ENCODE measurements at places on chromosomes 3 and 15.

- peak; percentile 63 for DNase-seq
Observed at GRCh38 chr15:52164631-52165265, 26.4 kb downstream of the GNB5 start.

GRCh38 chr3:49026536-49026935, 2.7 kb downstream of the IMPDH2 start:
- no peak for DNase-seq

- DNase-seq: no peak
Observed at GRCh38 chr3:25381083-25381482, 47.0 kb upstream of the RARB start.

DNA sequence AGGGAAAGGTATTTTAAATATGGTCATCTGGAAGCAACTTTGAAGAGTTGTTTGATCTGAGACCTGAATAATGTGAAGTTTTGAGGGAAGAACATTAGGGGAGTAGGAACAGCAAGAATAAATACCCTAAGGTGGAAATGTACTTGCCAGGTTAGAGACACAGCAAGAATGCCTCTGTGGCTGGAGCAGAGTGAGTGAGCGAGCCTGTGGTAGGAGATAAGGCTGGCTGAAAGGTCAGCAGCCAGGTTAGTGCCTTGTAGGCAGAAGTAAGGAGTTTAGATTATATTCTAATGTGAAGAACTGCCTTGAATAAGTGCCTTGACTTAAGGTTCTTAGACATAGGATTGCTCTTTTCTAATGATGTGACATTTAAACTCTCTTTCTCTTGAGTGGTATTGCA, 18.3 kb downstream of the LRRC49 start:
- no peak for DNase-seq

DNA sequence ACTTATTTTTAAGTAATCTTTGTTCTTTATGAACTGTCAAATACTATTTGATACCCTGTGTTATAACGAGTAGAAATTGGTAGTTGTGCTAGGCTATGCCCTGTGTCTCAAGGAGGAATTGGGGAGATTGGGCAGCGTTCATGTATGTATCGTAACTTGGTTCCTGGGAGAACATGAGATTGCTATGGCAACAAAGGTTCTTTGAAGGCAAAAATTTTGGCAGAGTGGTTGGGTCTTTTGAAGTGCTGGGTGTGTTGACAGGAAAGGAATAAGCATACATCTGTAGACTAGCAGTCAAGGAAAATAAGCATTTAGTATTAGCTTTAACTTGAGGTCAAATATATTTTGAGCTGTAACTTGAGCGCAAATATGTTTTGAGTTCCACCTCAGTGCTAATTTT, 45.3 kb downstream of the TCF12 start:
- no peak for DNase-seq

DNA sequence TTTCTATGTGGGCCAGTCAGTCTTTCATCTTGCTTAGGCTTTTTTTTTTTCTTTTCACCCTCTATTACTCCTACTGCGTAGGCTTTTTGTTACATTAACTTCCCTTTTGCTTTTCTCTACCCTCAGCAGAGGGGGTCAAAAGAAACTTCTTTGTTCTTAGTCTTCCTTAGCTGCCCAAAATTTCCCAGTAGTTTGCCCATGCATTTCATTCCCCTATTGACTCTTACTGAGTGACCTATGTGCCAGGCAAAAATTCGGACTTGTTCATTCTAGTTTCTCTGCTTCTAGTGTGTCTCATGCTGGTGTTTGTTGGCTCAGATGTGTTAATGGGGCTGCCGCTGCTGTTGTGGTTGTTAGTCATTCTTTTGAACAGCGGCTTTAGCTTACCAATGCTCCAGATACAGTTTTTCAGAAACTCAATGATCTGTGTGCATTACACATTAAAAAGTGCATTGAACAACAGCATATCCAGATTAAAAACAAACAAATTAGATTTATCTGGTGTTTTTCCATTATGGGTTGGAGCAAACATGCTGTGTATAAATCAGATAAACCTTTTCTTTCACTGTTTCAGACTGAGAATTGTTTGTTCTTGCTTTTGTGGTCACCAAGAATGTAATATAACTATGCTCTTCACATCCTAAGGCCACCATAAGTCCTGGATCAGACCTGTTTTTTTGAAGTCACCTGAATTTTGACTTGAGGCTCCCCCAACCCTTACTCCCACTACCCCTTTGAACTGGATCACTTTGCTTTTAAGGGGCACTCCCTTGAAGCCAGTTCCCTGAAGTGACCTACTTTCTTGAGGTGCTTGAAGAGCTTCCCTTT, 43.1 kb downstream of the PDE8A start:
- DNase-seq: no peak

DNA sequence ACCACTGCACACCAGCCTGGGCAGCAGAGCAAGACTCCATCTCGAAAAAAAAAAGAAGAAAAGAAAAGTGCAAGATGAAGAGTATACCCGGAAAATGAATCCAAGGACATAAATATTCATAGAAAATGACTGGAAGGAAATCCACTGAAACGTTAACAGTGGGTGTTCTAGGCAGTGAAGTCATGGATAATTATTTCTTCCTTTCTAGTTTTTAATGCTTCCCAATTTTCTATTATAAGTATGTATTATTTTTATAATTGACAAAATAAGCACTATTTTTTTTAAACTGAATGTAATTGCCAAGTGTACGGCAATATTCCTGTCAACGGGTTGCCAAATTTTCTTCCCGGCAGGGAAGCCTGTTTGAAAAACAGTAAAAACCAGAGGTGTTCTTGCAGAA, 37.4 kb upstream of the MGLL start:
- no peak for DNase-seq

GRCh38 chr15:57079446-57079845, 161.0 kb downstream of the TCF12 start:
- no peak for DNase-seq

GRCh38 chr15:68802373-68802772, 18.3 kb downstream of the ANP32A start:
- DNase-seq: no peak

DNA sequence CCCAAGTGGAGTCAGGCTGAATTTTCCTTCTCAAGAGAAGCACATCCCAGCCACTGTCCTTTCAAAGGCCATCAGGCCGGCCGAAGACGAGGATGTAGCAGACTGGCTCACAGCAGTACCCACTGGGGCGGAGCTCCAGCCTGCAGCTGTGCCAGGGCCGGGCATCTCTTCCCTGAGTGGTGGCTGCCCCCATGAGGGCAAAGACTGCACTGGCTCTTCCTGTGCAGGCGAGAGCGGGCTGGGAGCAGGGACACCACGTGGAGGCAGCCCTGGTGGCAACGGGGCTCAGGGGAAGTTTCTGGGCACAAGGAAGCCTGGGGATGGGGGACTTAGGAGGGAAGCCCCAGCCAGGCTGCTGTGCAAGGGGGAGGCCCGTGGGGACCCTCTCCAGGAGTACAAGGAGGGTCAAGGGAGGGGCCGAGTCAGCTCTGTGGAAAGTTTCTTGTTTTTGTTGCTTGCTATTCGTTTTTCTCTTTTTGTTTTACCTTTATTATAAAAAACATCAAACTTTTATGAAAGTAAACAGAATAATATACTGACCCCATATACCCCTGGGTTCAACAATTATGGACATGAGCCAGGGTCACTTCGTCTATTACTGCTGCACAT, 66.1 kb downstream of the RPN1 start:
- peak; percentile 82 for DNase-seq

- peak; percentile 95 for DNase-seq
Observed at GRCh38 chr15:72319985-72320671, at the start of gene CELF6. Gene CELF6, minus strand, starts transcription at chr15:72320157. Its CDS starts 283 bp downstream, at chr15:72319874.

DNA sequence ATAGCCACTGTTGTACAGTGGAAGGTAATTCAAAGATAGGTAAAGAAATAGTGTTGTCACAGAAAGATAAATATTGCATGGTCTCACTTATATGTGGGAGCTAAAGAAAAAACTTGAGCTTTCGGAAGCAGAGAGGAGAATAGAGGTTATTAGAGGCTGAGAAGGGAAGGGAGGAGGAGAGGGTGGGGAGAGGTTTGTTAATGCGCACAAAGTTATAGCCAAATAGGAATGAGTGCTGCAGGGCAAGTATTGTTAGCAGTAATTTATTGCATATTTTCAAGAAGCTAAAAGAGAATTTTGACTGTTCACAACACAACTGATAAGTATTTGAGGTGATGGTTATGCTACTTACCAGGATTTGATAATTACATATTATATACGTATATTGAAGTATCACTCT, 154.2 kb downstream of the GABRG3 start:
- no peak for DNase-seq

DNA sequence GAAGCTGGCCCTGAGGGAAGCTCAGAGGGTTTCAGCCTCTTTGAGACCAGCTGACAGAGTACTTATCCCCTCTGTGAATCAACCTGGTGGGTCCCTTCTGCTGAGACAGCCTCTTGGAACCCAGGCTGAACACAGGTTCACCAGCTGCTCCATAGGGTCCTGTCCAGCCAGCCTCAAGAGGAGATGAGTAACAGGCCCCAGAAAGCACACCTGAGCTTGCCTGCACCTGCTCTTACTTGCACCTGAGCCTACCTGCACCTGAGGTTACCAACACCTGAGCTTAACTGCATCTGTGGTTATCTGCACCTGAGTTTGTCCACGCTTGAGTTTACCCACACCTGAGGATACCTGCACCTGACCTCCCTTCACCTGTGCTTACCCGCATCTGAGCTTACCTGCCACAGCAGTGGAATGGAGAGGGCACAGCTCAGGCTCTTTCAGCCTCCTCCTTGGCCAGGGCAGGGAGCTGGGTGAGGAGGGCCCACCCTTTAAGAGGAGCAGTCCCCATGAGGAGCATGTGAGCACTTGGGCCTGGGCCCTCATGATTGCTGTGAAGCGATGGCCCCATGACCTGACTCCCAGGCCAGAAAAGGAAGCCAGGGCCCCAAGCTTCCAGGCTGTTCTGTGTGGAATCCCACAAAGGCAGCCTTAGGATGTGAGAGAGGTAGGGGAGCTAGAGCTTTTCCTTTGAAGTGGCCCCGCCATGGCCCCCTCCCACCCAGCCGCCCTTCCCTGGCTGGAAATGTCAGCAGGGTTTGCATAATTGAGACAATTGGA, at the start of gene TRPM1:
TSS of gene TRPM1 (minus strand) at position 464 of the 777 bp plus-strand sequence. CDS start 20,370 bp downstream, outside the sequence.
- no peak for DNase-seq

GRCh38 chr3:157239082-157239704, 79.2 kb upstream of the CCNL1 start:
- DNase-seq: peak; percentile 86

GRCh38 chr3:123424321-123424998, 24.4 kb downstream of the ADCY5 start:
- DNase-seq: no peak

- DNase-seq: no peak
Observed at GRCh38 chr15:44148580-44148979, 46.5 kb downstream of the FRMD5 start.

DNA sequence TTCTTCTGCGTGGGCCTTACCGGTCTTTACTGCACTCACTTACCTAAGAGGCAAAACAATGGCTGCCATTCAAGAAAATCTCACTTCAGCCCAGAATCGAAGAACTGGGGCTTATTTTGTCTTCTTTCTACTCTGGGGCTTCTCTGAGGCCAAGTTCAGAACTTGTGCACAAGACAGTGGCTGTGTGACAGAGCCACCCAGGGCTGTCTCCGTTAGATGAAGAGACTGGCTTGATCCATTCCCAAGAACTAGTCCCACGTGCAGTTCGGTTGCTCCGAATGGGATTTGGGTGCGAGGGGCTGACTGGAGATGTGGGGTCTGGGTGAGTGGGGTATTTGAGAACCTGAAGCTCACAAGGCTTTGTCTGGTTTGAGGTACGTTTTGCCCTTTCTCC, 795 bp upstream of the TCF12 start:
- peak; percentile 59 for DNase-seq

GRCh38 chr15:63040954-63041353, 1.6 kb upstream of the TPM1 start:
- DNase-seq: no peak

DNA sequence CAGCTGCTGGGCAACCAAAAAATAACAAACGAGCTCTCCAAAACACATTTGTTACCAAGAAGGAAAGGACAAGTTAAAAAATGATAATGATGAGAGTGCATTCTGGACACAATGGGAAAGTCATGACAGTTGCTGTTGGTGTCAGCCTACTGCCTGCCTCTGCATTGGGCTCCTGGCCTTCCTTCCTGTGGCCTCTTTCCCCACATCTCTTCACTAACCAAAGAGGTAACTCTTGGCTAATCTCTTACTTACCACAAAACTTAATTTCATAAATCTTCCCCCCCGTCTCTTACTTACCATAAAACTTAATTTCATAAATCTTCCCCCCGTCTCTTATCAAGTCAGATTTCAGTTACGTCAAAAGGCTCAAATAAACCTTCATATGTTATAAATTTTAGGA, 58.6 kb downstream of the AGTR1 start:
- no peak for DNase-seq

GRCh38 chr3:97970956-97971620, 1.1 kb downstream of the RIOX2 start:
- peak; percentile 55 for DNase-seq

DNA sequence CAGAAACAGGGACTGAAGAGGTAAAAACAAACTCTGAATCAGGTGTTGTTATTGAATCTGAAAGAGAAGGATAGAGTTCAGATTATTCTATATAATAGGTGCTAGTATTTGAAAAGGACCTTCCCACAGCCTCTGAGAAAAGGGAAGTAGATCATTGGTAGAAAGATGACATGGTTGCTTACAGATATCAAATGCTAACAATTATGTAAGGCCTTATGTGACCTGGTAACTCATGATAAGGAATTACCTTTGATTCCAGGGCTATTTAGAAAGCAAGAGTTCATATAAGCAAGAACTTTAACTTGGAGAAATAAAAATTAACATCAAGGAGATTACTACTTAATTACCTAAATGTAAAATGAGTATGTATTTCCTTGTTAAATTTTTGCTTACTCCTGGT, 7.6 kb downstream of the SLC27A2 start:
- peak; percentile 53 for DNase-seq

DNA sequence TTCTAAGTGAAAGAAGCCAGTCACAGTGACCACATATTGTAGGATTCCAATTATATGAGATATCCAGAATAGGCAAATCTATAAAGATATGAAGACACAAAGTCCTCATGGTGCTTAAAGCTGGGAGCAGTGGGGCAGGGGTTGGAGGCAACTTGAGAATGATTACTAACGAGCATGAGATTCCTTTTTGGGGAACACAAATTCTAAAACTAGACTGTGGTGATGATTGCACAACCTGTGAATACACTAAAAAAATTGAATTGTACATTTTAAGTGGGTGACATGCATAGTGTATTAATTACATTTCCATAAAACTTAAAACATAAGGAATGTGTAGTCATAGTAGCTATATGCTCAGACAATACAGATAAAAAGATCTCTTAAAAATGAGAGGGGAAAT, 103.2 kb downstream of the DPH6 start:
- DNase-seq: no peak

DNA sequence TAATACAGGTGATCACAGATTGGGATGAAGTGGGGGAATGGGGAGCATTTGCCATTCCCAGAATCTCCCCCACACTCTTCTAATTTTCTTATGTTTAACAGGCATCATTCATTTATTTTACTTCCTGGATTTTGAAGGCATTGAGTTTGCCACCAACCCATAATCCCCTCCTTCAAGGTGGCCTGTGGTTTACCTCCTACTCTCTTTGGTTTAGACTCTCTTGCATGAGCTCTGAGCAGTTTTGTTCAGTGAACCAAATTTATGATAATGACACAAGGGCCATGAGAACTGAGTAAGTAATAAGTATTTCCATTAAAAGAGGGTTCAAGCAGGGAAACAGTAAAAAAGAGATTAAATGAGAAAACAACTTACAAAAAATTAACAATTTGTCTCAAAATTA, 703.1 kb upstream of the CFAP20DC start:
- no peak for DNase-seq

GRCh38 chr3:161339517-161340500, 31.5 kb downstream of the SPTSSB start:
- no peak for DNase-seq

GRCh38 chr3:192068464-192069254, 607.7 kb downstream of the PYDC2 start:
- no peak for DNase-seq
